ENCODE measurements at places on chromosomes 3 and 15.

GRCh38 chr3:57093971-57094535, 33.6 kb downstream of the SPATA12 start:
- no peaks in the 10 kb centered on the region for H3K36me3 ChIP-seq
- no peak for DNase-seq
- no peak overlapping the region for H3K4me3 ChIP-seq
- H3K27me3 ChIP-seq, result no peaks in the 10 kb centered on the region

- H3K36me3 ChIP-seq, result no peaks in the 10 kb centered on the region
- H3K4me3 ChIP-seq, result no peak overlapping the region
- DNase-seq, result no peak
- H3K27me3 ChIP-seq, result no peaks in the 10 kb centered on the region
- no peak overlapping the region for H3K27ac ChIP-seq
These were observed 133.3 kb upstream of the TPM1 start for GRCh38 chr15:62909257-62909656.

- no peaks in the 10 kb centered on the region for H3K4me1 ChIP-seq
- no peaks in the 10 kb centered on the region for H3K27me3 ChIP-seq
- H3K27ac ChIP-seq, result no peak overlapping the region
- no peak overlapping the region for H3K4me3 ChIP-seq
- DNase-seq, result no peak
- no peaks in the 10 kb centered on the region for H3K36me3 ChIP-seq
These were observed 241.1 kb downstream of the WNT5A start for GRCh38 chr3:55246033-55246432.

- H3K27me3 ChIP-seq, result no peaks in the 10 kb centered on the region
- DNase-seq, result no peak
- H3K4me3 ChIP-seq, result no peak overlapping the region
- H3K27ac ChIP-seq, result no peak overlapping the region
These were observed 774.7 kb downstream of the MECOM start for GRCh38 chr3:168888781-168889180.

DNA sequence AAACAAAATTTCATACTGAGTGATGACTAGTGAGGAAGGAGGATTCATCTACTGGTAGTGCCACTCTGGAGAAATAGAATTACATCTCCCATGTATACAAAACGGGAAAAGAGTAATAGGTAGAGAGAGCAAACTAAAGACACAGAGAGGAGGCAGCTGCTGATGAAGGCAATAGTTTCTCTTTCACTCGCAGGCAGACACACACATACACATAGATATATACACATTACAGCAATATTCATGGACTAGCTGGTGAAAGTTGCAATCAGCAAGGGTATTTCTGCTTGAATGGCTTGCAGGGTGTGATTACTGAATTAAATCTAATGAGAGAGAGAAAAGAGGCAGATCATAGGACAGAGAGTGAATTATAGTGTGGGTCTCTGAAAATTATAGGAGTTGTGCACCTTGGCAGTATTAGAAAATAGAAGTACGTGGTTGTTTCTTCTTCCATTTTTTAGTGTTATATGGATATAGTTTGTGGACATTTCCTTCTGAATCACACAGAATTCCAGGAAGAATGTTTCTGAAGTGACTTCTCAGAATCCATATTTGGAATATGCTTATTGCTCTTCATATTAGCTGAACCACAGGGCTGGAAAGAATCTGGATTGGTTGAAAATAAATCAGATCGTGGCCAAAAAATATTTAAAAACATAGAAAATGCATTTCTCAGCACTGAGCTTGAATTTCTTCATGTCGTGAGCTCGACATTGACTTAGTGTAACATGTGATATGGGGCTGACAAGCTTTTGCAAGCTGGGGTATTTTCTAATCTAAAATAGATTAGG, 991.2 kb downstream of the TUSC7 start:
- H3K4me3 ChIP-seq, result no peak overlapping the region
- no peaks in the 10 kb centered on the region for H3K27me3 ChIP-seq
- no peak for DNase-seq
- H3K36me3 ChIP-seq, result no peaks in the 10 kb centered on the region

DNA sequence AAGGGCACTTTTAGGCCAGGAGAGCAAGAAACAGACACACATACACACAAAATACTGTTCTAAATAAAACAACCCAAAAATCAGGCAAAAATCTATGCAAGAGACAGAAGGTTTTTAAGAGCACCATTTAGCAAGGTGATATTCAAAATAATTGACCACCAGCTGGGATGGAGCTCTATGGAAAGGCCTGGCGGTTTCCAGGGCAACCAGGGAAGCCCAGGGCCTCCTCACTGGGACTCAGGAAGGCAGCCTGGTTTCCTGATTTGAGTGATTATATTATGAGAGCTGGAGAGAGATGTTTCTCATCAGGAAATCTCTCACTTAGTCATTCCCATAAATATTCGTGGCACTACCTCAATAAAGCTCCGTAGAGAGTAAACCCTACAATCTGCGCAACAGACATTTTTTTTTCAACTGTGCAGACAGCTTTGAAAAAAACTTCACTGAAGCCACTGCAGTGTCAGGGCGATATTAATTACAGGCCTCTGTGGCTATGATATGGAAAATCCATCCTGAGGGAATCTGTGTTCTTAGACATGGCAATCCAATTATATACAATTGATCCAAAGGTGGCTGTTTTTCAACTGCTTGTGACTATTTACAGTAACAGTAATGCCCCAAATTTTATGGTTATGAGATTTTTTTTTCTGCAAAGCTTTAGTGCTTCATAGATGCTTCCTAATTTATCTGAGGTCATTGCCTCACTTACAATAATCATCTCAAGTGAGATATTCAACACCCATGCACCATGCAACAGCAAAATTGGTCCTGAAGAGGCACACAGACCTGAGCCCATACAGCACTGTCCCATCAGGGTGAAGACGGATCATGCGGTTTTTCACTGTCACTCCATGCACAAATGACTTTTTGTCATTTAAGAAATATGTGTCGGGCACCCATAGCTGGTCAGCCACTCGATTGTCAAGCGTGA, 152.1 kb downstream of the GABRB3 start:
- no peak overlapping the region for H3K27ac ChIP-seq
- DNase-seq, result no peak
- no peaks in the 10 kb centered on the region for H3K4me1 ChIP-seq
- no peaks in the 10 kb centered on the region for H3K36me3 ChIP-seq
- H3K27me3 ChIP-seq, result no peaks in the 10 kb centered on the region

GRCh38 chr3:126134219-126134975, 46.0 kb downstream of the ALDH1L1 start:
- H3K4me3 ChIP-seq, result no peak overlapping the region
- H3K36me3 ChIP-seq, result no peaks in the 10 kb centered on the region
- no peaks in the 10 kb centered on the region for H3K27me3 ChIP-seq
- H3K27ac ChIP-seq, result no peak overlapping the region
- H3K4me1 ChIP-seq, result no peaks in the 10 kb centered on the region

- DNase-seq, result no peak
- H3K27ac ChIP-seq, result no peak overlapping the region
- H3K4me3 ChIP-seq, result no peak overlapping the region
- no peaks in the 10 kb centered on the region for H3K27me3 ChIP-seq
- no peaks in the 10 kb centered on the region for H3K4me1 ChIP-seq
These were observed 113.5 kb upstream of the SATB1 start for GRCh38 chr3:18538463-18539230.

GRCh38 chr3:2513986-2514385, 415.3 kb downstream of the CNTN4 start:
- DNase-seq, result no peak
- H3K27ac ChIP-seq, result no peak overlapping the region
- H3K4me3 ChIP-seq, result no peak overlapping the region
- H3K4me1 ChIP-seq, result no peaks in the 10 kb centered on the region
- H3K36me3 ChIP-seq, result no peaks in the 10 kb centered on the region

GRCh38 chr15:59294574-59295260, 78.0 kb downstream of the MYO1E start:
- H3K4me1 ChIP-seq, result peaks cover under 1% of the 10 kb centered on the region
- H3K36me3 ChIP-seq, result no peaks in the 10 kb centered on the region
- H3K4me3 ChIP-seq, result no peak overlapping the region

DNA sequence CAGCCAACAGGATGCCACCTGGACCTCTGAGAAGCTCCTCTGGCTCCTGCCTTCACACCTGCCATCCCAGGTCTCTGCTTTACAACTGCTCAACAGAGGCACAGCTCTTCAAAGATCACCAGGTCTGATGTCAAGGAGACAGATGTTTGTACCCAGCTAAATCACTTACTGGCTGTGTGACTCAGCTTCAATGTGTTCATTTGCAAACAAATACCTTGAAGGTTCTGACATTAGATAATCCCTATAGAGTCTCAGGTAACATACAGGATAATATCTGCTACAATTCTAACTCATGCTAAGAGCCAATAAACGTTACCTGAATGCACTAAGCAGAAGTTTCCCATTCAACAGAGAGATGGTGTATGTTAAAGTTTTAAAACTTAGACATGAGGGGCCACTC, 163.4 kb upstream of the IGF1R start:
- no peaks in the 10 kb centered on the region for H3K36me3 ChIP-seq
- no peak overlapping the region for H3K27ac ChIP-seq
- DNase-seq, result no peak

- no peaks in the 10 kb centered on the region for H3K27me3 ChIP-seq
- no peak overlapping the region for H3K4me3 ChIP-seq
- no peak overlapping the region for H3K27ac ChIP-seq
- no peak for DNase-seq
These were observed 182.2 kb upstream of the ICE2 start for GRCh38 chr15:60661080-60661645.

DNA sequence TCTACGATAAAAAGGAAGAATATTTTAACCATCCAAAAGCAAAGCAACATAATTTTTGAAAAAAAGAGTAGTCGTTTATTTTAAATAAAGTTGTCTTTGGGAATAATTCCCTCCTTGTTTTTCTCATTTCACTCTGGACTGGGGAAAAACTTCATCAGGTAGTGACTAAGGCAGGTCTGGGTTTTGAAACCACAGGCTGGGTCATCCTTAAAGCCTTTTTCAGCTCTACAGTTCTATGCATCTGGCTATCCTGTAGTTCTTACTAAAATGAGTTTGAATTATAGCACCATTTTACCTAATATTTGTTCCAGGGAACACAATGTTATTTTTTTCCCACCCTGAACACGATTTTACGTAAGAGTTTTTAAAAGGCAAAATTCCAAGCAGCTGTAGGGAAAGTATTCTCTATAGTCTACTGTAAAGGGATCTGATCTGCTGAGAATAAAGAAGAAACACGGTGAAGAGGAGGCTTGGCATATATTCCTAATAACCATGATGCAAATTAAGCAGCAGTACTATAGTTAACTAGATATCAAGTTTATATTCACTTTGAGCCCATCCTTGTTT, 107.7 kb downstream of the OSBPL10 start:
- no peak for DNase-seq
- H3K27me3 ChIP-seq, result no peaks in the 10 kb centered on the region
- H3K4me1 ChIP-seq, result no peaks in the 10 kb centered on the region
- no peak overlapping the region for H3K4me3 ChIP-seq

GRCh38 chr15:93820566-93820965, 410.8 kb upstream of the MCTP2 start:
- H3K4me1 ChIP-seq, result no peaks in the 10 kb centered on the region
- no peaks in the 10 kb centered on the region for H3K36me3 ChIP-seq
- H3K27me3 ChIP-seq, result no peaks in the 10 kb centered on the region
- H3K4me3 ChIP-seq, result no peak overlapping the region

GRCh38 chr3:17044855-17045254, 160.1 kb downstream of the PLCL2 start:
- H3K4me3 ChIP-seq, result no peak overlapping the region
- H3K36me3 ChIP-seq, result peaks cover 4% of the 10 kb centered on the region
- no peak overlapping the region for H3K27ac ChIP-seq
- no peaks in the 10 kb centered on the region for H3K27me3 ChIP-seq
- no peaks in the 10 kb centered on the region for H3K4me1 ChIP-seq

- no peak for DNase-seq
- H3K4me3 ChIP-seq, result no peak overlapping the region
- H3K27me3 ChIP-seq, result no peaks in the 10 kb centered on the region
These were observed 391.9 kb downstream of the OCA2 start for GRCh38 chr15:27707257-27707656.
